ENCODE measurements at places on chromosomes 2 and 18. TPM values are rescaled to one million over a fixed set of nuclear protein-coding genes. Genes with fewer than 3 reads are reported as not detected.

The CNDP1 gene
- 0.02 TPM for polyA plus RNA-seq

The ARHGAP15 gene
- polyA plus RNA-seq: 2.6 TPM

GRCh38 chr18:32324181-32324580 is 134.3 kb downstream of the MEP1B start:
- peak; percentile 31 for DNase-seq

DNA sequence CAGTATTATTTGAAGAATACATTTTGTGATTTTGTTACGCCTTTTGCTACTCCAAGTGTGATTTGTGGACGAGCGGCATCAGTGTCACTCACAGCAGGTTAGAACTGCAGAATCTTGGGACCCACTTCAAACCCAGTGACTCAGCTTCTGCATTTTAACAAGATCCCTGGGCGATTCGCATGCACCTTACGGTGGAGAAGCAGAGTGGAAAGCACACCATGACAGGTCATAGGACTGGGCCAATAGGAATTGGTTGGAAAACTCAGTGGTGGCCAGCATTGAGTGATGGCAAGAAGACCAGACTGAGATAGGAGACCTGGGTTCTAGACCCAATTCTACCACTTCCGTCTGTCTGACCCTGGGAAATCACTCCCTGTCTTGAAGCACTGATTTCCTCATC is 26.3 kb downstream of the CTLA4 start:
- no peak for DNase-seq

DNA sequence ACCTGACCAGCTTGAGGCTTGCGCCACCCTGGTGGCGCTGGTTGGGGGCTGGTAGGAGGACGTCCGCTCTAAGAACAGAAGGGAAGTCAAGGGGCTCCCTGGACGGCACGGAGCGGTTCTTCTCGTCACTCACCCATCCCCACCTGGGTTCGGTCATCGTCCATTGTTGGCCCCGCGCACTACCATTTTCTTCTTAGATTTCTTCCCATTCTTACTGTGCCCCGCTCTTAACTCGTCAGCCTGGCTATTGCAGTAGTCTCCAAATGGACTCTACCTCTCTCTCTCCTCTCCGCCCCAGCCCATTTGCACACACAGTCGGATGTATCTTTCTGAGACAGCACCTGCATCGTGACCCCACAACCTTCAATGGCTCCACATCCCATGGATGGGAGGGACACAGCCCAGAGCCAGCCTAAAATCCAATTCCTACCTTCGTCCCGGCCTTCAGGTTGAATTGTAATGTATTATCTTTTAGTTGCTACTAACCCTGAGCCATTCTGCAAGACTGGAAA is 814 bp upstream of the RAB1A start:
- no peak for DNase-seq

Measured in ovary (tissue), 10 donors.